Hair follicular keratinocyte (primary cell): ENCODE measurements at places on chromosomes 3 and 15. TPM values are rescaled to one million over a fixed set of nuclear protein-coding genes. Genes with fewer than 3 reads are reported as not detected.

ARPIN gene
- 7.6 and 11.9 TPM in 2 replicates for total RNA-seq

DPPA4 gene
- not detected in 2 replicates for total RNA-seq

NR1I2 gene
- 0.08 TPM in 2 replicates for total RNA-seq

SAMD7 gene
- total RNA-seq: not detected in 2 replicates

ALS2CL gene
- total RNA-seq: 41.9 and 89.0 TPM in 2 replicates

ITGB5 gene
- 92.5 and 103 TPM in 2 replicates for total RNA-seq

GASK1A gene
- total RNA-seq: 0.91 and 0.94 TPM in 2 replicates

DOCK3 gene
- 0.08 TPM in 1 of 2 replicates, not detected in the other for total RNA-seq

PDZRN3 gene
- total RNA-seq: 0.31 and 4.2 TPM in 2 replicates

ASB7 gene
- total RNA-seq: 6.0 and 7.8 TPM in 2 replicates
